ENCODE measurements at places on chromosomes 2 and 18.
A peak's percentile ranks its signal among the peaks of the same experiment; 100 is the strongest.

- DNase-seq, result peak; percentile 56
Observed at GRCh38 chr18:32093102-32093511, 1.4 kb downstream of the RNF138 start.

DNA sequence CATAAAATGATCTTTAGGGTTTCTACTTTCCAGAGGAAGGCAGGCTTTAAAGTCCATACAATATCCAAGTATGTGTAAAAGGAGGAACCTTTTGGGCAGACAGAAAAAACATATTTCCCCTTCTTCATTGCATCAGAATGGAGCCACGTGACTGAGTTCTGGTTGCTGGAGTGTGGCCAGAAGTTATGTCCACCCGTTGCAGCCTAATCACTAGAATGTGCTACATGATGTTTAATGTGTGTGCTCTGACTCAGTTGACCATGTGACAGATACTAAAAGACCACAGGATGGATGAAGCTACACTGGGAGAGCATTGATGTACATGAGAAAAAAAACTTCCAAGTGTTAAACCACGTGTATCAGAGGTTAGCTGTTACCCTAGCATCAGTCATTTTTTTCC lies 460.9 kb downstream of the RIT2 start:
- no peak for DNase-seq

DNA sequence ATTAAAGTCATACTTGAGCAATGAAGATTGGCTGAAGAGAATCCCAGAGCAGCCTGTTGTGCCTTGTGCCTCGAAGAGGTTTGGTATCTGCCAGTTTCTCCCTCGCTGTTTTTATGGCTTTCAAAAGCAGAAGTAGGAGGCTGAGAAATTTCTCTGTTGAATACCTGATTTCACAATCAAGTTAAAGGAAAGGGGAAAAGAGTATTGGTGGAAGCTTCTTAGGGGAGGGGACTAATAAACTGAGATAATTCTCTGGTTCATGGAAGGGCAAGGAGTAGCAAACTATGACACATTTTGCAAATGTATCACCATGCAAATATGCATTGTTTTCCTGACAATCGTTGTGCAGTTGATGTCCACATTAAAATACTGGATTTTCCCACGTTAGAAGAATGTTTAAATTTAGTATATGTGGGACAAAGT lies at the start of gene IL1B:
TSS of gene IL1B (minus strand) at position 85 of the 423 bp plus-strand sequence. CDS start 550 bp downstream, outside the sequence.
- peak; percentile 84 for DNase-seq

DNA sequence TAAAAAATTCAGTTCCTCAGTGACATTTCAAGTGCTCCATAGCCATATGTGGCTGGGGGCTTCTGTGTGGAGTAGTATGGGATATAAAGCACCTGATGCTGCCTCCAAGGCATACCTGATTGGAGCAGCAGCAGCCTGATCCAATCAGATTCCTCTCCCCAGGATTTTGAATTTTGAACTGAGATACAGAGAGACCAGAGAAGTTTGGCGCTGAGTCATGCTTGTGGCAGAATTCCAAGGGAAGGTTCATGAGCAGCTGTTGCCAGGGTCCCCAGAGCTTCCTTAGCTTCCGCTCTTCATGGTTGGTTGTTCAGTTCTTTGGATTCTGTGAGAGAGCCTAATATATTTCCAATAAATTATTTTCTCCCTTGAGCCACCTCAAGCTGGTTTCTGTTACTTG lies 29.0 kb upstream of the CFAP36 start:
- peak; percentile 89 for DNase-seq

DNA sequence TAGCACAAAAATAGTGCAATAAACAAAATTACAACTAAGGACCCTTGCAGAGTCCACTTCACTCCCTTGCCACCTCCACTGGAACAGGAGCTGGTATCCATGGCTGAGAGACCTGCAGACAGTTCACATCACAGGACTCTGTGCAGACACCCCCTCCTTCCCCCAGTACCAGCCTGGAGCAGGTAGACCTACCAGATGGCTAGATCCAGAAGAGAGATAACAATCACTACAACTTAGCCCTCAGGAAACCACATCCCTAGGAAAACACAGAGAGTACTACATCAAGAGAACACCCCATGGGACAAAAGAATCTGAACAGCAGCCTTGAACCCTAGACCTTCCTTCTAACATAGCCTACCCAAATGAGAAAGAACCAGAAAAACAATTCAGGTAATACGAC lies 49.8 kb downstream of the FBXO15 start:
- no peak for DNase-seq

- DNase-seq, result peak; percentile 90
Observed at GRCh38 chr2:19574778-19575260, 216.4 kb upstream of the OSR1 start.

GRCh38 chr2:159149747-159150146 lies 136.8 kb downstream of the WDSUB1 start:
- no peak for DNase-seq

GRCh38 chr2:27441958-27442919 lies at the start of gene KRTCAP3:
KRTCAP3 (plus strand) TSS chr2:27442381; CDS start chr2:27442413, 32 bp downstream.
- no peak for DNase-seq

DNA sequence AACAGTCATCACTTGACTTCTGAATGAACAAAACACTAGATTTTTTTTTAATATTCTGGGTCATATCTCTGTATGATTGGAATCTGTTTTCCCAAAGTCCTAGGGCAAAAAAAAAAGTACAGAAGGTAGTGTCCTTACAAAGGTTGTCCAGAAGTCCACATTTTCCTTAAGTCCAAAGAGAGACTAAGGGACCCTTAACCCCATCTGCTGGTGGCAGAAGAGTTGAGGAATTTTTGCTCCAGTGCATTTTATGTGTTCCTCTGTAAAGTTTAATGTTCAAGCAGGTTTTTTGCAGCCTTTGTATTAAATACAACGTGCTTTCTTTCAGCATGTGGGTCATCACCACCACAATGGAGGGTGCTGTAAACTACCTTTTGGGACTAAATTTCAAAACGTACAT lies 215.9 kb downstream of the SP3 start:
- DNase-seq, result peak; percentile 57

DNA sequence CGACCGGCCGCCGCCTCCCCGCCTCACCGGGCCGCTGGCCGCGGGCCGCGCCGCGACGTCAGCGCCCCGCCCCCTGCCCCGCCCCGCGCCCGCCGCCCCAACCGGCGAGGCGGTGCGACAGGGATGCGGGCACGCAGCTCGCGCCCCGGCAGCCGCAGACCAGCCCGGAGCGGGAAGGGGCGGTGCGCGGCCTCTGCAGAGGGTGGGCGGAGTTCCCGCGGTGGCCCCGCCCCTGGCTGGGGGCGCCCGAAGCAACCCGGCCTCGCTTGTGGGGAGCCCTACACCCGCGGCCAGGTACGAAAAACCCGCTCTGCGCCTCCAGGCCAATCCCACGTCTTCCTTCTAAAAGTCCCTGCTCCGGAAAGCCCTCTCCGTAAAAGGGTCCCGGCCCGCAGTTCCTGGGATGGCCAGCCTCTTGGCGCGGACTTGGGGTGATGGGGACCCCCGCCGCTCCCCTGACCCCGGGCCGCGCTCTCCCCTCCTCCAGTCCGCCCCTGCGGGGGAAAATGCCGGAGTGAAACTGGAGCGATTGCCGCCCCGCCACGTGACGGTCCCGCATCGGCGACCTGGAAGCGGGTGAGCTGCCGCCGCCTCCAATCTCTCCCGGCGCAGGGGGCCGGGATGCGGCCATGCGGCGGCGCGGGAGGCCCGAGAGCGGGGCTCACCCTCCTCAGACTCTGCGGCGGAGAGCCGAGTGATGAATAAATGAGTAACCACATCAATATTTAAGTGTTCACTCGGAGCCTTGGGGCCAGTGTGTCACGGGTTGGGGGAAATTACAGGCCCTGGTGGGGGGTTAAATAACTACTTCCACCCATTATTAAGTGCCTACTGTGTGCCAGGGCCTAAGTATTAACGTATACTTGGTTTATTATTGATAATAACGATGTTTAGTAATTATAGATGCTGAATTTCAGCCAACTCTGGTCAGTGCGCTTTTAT lies at the start of gene RAB11FIP5:
TSS of gene RAB11FIP5 (minus strand) at position 36 of the 942 bp plus-strand sequence. CDS start 171 bp downstream, outside the sequence.
- peak; percentile 85 for DNase-seq

- DNase-seq, result no peak
Observed at GRCh38 chr18:12836551-12836950, 47.5 kb downstream of the PTPN2 start.

- DNase-seq, result no peak
Observed at GRCh38 chr2:39429746-39430145, 7.3 kb downstream of the MAP4K3 start.

- no peak for DNase-seq
Observed at GRCh38 chr2:70685771-70686171, 82.2 kb downstream of the ADD2 start.

- DNase-seq, result no peak
Observed at GRCh38 chr2:12064153-12064552, 317.7 kb downstream of the LPIN1 start.

DNA sequence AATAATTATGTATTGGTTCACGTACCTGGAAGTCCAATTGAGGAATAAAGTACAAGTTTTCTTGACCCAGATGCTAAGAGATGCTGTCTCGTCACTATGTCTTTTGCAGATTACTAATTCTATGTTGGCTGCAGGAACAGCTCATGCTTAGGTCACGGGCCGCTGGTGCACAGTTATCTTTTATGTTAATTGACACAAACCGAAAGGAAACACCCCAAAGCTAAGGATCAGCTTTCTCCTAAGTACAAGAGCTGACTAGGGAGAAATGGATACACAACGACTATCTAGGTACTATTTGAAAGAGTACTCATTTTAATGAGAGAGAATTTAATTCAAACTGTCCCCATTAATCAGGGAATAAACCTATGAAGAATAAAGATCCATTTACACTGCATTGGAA lies 217.7 kb upstream of the SLC35G4 start:
- no peak for DNase-seq

DNA sequence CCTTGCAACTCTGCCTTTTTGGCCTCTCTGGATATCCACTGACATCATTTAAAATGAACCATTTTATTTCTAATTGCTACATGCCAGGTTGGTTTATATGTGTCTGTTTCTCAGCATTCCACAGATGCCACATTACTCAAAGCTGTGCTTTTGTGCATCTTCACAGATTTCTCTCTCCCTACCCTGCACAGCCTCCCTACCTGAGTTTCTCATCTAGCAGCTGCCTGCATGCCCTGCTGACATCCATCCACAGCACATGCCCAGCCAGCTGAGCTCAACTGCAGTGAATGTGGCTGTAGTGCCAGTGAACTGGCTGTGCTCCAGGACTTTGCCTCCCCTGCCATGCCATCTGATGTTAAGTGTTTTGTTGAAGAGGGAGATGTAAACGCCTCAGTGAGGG lies 44.5 kb downstream of the PKP4 start:
- no peak for DNase-seq

DNA sequence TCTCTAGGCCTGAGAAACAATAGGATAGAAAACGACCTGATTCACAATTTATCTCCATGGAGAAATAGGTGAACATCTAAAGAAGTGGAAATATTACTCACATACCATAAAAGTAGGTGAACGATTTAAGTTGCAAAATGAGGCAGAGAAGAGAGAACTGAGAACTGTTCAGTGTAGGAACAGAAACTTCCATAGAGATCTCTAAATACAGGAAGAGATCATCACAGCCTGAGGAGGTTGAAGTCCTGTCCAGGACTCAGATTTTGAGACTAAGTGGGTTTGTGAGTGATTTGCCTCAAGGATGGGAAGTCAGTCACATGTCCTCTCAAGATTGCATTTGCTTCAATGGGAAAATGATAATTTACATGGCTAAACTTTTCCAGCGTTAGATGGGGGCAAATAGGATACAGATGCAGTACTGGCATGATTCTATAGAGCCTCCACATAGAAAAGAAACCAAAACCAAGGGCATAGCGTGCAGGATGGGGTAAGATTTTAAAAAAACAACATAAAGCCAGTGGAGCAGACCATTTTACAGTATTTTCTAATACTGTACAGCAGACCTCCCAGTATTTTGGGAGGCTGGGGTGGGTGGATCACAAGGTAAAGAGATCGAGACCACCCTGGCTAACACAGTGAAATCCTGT lies 68.8 kb downstream of the MEP1B start:
- no peak for DNase-seq

DNA sequence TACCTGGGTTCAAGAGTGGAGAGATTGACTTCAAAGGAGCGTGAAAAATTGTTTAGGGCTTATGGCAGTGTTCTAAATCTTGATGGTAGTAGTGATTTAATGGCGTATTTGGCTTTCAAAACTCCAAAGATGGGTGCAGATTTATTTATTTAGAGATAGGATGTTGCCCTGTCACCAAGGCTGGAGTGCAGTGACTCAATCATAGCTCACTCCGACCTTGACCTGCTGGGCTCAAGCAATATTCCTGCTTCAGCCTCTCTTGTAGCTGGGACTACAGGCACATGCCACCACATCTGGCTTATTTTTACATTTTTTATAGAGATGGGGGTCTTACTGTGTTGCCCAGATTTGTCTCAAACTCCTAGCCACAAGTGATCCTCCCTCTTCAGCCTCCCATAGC lies 52.5 kb downstream of the FAM117B start:
- peak; percentile 44 for DNase-seq

DNA sequence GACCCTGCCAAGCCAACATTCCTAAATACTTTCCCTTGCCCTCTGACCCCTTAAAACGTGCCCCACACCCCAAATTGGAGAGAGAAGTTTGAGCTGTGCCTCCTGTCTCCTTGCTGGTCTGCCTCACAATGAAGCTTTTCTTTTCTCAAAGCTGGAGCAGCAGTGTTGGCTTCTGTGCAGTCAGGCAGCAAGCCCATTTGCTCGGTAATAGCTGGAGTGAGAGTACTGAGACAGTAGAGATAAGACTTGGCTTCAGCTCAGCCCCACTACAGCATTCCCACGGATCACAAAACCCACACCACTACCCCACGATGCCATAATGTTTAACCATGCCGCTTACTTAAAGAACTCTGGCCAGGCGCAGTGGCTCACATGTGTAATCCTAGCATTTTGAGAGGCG lies 73.0 kb downstream of the NCAPH start:
- no peak for DNase-seq

GRCh38 chr2:236663287-236664101 lies 93.9 kb downstream of the ACKR3 start:
- DNase-seq, result peak; percentile 87

DNA sequence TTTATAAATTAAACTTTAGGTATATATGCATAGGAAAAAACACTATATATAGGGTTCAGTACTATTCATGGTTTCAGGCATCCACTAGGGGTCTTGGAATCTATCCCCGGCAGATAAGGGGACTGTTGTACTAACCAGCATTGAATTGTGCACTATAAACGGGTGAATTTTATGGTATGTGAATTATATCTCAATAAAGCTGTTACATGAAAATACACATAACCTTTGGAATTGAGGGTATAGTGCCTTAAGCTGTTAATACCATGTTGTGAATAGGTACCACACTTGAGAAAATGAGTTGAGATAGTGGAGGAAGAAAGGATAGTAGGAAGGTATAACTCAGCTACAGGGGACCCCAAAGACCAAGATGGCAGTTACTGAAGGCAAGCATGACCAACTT lies 167.3 kb downstream of the HAUS1 start:
- DNase-seq, result no peak

DNA sequence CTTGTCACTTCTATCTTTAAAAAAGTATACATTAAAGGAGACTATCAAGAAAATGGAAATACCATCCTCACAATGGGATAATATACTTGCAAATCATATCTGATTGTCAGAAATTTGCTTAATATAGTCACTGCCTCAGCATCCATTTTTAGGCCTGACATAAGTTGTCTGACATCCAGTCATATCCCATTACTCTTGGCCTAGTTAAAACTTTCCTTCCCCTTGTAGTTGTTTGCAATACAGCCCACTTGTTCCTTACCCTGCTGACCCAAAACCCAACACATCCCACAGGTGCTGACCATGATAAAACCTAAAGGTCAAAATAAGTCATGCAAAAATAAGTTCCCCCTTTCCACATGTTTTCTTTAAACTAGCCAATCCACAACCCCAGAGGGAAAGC lies 3.6 kb upstream of the ARHGEF33 start:
- no peak for DNase-seq

- DNase-seq, result no peak
Observed at GRCh38 chr2:241759067-241759807, 17.4 kb upstream of the GAL3ST2 start.

GRCh38 chr2:150675807-150676206 lies 188.3 kb upstream of the RND3 start:
- no peak for DNase-seq

All from fibroblast of mammary gland (primary cell).